Thoracic aorta (tissue), 2 donors: ENCODE measurements at places on chromosomes 2 and 18. TPM values are rescaled to one million over a fixed set of nuclear protein-coding genes. Genes with fewer than 3 reads are reported as not detected.

DNA sequence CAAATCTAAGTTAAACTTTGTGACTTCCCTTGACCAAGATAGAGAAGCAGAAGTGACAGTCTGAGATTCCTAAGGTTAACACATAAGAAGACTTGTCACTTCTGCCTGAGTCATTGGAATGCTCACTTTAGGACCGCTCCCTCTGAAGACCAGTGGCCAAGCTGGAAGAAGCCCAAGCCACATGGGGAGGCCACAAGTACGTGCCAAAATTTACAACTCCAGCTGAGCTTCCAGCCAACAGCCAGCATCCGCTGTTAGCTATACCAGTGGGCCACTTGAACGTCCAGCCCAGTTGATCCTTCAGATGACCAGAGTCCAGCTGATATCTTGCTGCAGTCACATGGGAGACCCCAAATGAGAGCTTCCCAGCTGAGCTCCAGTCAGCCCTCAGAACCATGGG lies 18.1 kb upstream of the ANTXR1 start:
- no peak for DNase-seq
- no peaks in the 10 kb centered on the region for H3K27me3 ChIP-seq
- no peaks in the 10 kb centered on the region for H3K36me3 ChIP-seq
- H3K27ac ChIP-seq = no peak overlapping the region
- H3K4me3 ChIP-seq = no peak overlapping the region

- H3K36me3 ChIP-seq = no peaks in the 10 kb centered on the region
- peaks cover 23% of the 10 kb centered on the region for H3K4me1 ChIP-seq
- H3K27me3 ChIP-seq = no peaks in the 10 kb centered on the region
Observed at GRCh38 chr2:98726205-98726604, 4.7 kb downstream of the MGAT4A start.

- no peaks in the 10 kb centered on the region for H3K36me3 ChIP-seq
- no peak overlapping the region for H3K4me3 ChIP-seq
- no peak for DNase-seq
- H3K27me3 ChIP-seq = no peaks in the 10 kb centered on the region
- H3K27ac ChIP-seq = no peak overlapping the region
- H3K4me1 ChIP-seq = no peaks in the 10 kb centered on the region
Observed at GRCh38 chr2:203705178-203705577, 1.3 kb upstream of the CD28 start.

DNA sequence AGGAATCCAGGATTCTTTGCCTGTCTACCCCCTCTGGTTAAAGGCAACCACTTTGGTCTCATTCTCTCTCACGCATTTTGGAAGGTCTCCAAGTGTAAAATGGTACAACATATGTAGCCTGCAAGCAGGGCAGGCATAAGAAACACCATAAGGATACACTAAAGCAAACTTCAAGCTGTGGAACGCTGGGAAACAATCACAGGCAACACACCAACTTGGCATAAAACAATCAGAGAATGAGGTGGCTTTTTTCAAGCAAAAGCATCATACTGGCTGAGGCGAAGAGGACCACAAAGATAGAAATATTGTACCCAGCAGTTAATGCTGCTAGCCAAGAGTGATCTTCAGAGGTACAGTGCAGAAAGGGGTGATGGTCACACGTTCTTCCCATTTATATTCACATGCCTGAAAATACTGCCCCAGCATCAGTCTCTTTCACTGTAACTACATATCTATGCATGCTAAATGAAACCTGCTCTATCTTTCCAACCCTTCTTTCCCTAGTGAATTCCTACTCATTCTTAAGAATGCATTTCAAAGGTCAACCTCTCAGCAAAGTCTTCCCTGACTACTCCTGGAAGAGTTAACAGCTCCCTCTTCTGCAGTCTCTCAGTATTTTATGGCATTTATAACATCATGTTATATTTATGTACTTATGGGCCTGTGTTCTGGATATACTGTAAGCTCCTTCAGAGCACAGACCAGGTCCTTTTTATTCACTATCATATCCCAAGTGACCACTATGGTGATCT lies 71.9 kb upstream of the GALNT5 start:
- peaks cover 4% of the 10 kb centered on the region for H3K4me1 ChIP-seq
- no peaks in the 10 kb centered on the region for H3K36me3 ChIP-seq
- H3K4me3 ChIP-seq = no peak overlapping the region
- no peak overlapping the region for H3K27ac ChIP-seq
- DNase-seq = no peak
- no peaks in the 10 kb centered on the region for H3K27me3 ChIP-seq

GIGYF2 gene
- 121 TPM for total RNA-seq

GRCh38 chr2:70211595-70211994 lies 20.8 kb upstream of the C2orf42 start:
- DNase-seq = no peak
- peaks cover 8% of the 10 kb centered on the region for H3K4me1 ChIP-seq
- H3K27ac ChIP-seq = no peak overlapping the region
- H3K4me3 ChIP-seq = no peak overlapping the region
- H3K36me3 ChIP-seq = peaks cover 10% of the 10 kb centered on the region
- no peaks in the 10 kb centered on the region for H3K27me3 ChIP-seq

GRCh38 chr18:31835528-31836133 lies 75.0 kb upstream of the SLC25A52 start:
- H3K36me3 ChIP-seq = peaks cover 33% of the 10 kb centered on the region
- no peak overlapping the region for H3K4me3 ChIP-seq
- no peak overlapping the region for H3K27ac ChIP-seq

GRCh38 chr2:71452565-71452964 lies 796 bp upstream of the DYSF start:
- H3K4me3 ChIP-seq = peak overlapping the region; percentile 79
- no peaks in the 10 kb centered on the region for H3K27me3 ChIP-seq
- peaks cover 22% of the 10 kb centered on the region for H3K4me1 ChIP-seq
- no peak for DNase-seq
- no peaks in the 10 kb centered on the region for H3K36me3 ChIP-seq

RUFY4 gene
- 0.68 TPM for total RNA-seq

DSG3 gene
- total RNA-seq = 0.27 TPM
